ENCODE measurements at places on chromosomes 3 and 15. TPM values are rescaled to one million over a fixed set of nuclear protein-coding genes. Genes with fewer than 3 reads are reported as not detected.

FAM227B gene
- polyA plus RNA-seq = 6.4 TPM

TAGLN3 gene
- polyA plus RNA-seq = not detected

C3orf85 gene
- 25.9 TPM for polyA plus RNA-seq

SLCO2A1 gene
- polyA plus RNA-seq = 2.8 TPM
